Activated CD4-positive, alpha-beta T cell treated with anti-CD3 and anti-CD28 coated beads, Interleukin-2, Interleukin-4, amounts not matched to agents 100 ng/mL and 50 ng/mL, durations not matched to agents 16 hours and 8 hours (primary cell): ENCODE measurements at places on chromosomes 16 and 17.

DNA sequence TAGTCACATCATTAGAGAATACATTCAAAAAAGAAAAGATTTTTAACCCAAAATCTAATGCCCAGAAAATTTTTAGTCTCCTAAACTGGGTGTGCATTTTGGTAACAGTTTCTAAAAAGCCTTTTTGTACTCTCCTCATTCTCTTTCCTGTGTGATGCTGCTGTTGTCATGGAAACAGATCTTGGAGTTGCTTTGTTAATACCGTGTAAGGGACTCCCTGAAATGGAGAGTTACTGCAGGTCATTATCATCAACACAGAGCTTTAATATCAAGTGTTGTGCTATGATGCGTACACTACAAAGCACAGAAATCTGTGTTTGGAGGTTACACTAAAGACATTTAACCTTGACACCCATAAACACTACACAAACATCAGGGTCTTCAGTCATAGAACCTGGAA is 216.3 kb downstream of the PRKCA start:
- no peak for DNase-seq

DNA sequence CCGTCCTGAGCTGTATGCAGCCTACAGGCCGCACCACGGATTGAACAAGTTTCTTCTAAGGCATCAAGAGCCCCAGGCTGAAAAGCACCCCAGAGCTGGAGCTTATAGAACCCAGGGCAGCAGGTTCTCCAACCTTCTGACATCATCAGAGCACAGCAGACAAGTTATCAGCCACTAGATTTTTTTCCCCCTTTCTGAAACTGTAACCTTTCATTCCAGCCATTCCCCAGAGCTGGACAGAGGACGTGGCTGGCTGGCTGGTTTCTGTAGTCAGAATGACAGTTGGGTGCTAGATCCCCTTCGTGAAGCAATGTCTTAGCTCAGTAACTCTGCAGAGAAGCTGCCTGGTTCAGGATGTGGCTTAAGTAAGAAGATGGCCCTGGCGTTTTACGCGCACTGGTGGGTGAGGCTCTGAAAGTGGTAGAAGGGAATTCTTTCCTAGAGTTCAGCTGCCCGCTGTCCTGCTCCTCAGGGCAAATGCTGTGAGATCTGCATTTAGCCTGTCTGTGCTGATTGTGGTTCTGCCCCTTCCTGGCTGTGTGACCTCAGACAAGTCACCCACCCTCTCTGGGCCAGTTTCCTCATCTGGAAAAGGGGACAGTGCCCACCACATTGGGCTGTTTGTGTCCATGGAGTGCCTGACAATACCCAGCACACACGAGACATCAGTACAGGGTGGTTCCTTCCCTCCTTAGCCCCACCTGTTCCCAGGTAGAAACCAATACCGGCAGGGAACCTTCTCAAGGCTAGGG is 9.1 kb downstream of the DEXI start:
- DNase-seq, result no peak

DNA sequence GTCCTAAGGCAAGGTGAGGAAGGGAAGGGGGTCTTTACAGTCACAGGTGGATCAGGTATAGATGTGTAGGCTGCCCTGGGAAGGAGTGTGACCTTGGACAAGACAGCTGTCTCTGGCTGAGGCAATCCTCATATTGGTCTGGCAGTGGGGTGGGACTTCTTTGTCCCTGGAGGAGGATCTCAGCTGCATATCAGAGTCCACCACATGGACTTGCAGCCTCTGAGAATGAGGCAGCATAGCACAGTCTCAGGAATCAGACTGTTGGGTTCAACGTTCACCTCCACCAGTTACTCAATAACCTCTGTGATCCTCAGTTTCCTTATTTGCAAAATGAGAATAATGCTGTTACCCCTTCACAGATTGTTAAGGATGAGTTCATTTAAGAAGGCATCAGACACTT is 33.4 kb downstream of the ACSM2A start:
- no peak for DNase-seq

- no peak for DNase-seq
These were observed 136.6 kb downstream of the CCDC182 start for GRCh38 chr17:57608369-57609124.

DNA sequence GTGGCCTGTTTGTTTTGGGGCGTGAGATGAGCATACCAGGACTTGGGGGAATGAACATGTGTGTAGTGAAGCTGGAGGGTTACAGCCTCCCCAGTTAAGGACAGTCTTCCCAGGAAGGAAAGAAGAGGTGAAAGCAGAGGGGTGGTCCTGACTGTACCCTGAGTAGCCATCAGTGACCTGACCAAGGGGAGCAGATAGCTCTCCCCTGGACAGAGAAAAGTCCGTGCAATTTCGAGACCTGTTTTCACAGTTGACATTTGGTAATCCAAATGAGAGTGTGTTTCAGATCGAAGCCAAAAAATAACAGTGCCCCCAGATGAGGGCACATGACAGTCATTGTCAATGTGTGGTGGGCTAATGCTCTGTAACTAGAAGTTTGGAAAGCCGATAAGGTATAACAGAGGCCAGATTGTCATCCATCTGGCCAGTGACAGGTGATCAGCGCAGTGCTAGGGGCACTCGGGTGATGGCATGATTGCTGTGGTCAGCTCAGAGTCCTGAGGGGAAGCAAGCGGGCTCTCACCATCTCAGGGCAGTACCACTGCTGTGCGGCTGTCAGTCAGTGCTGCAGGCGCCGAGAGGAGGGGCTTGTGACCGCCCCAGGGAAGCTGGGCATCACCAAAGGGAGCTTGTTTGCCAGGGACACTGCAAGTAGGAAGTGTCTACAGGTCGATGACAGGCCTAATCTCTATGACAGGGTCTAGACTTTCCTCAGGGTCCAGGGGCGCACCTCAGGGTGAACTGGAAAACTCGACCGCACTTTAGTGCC is 1.1 kb upstream of the NME2 start:
- DNase-seq, result no peak

DNA sequence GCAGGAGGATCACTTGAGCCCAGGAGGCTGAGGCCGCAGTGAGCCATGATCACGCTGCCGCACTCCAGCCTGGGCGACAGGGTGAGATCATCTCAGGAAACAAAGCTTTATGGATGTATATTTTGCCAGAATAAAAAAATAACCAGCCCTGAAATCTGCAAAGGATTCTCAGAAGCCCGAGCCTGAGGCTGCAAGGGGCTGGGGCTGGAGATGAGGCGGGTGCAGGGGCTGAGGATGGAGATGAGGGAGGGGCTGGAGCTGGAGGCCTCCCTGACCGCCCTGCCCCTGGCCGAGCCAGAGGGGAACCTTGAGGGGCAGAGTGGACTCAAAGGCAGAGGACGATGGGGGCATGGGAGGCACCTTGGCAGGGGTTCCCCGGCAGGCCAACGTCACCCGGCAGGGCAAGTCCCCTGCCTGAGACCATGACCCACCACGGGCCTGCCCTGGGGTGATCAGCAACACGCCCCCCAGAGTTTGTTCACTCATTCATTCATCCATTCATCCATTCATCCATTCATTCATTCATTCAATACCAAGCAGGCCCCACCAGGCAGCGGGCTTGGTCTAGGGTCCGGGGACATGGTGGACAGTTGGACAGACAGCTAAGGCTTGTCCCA is 32.5 kb downstream of the PIEZO1 start:
- DNase-seq, result no peak

- DNase-seq, result no peak
These were observed 6.7 kb upstream of the CCDC92B start for GRCh38 chr17:2755891-2756724.

GRCh38 chr17:74123350-74123749 is 80.1 kb upstream of the RPL38 start:
- no peak for DNase-seq

DNA sequence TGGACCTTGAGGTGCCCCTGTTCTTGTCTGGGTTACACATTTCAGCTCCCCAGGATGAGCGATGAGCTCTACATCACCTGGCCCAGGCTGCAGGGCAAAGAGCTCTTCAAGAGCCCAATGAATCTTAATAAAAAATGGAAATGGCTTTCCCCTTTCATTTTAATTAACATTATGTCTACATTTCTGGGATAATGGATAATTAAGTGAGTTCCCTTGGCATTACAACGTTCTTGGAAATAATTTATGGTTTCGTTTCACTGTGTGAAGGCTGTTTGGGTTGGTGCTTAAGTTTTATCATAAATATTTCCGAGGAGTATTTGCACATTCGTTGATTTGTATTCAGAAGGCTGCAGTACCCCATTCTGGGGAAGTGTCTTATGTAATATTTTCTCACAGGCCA is 678.3 kb upstream of the EEF2KMT start:
- DNase-seq, result no peak
